ENCODE measurements at places on chromosomes 1 and 21.

GRCh38 chr1:31412205-31412604 lies 808 bp upstream of the SERINC2 start:
- DNase-seq = no peak

DNA sequence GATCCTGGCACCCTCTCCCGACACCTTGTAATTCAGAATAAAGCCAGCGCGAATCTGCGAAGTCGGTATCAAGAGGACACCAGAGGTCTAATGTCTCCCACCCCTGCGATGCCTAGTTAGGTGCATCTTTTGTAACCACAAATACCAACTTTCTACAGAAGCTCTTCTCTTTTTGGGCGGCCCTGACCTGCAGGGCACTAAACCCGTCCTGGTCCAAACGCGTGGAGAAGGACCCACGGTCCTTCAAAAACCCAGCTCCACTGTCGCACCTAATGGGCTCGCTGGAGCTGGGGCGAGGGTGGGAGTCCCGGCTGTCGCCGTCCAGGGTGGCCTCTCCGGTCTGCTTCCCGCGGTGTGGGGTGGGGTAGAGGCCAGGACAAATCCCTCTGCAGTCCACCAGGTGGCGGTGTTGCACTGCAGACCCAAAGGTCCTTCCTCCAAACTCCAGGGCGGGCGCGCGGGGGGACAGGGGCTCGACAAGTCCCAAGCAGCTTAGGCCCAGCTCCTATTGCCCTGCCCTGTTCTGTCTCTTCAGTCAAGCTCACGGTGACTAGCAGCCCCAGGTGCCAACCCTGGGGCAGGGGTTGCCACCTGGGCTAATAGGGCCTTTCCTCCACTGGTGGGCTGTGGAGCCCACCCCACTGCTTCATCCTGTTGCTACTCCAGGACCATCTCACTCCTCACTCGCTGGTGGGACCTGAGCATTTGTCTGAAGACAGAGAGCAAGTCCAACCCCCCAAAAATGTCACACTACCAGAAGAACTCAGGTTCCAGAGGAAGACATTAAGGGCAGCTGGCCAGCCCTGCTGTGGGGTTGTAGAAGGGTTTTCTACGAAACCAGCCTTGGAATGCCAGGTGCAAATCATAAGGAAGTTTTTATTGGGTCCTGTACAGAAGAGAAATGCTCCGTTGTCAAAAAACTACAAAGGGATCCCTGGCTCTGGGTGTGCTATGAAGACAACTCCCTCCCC lies 2.8 kb downstream of the HES3 start:
- DNase-seq = peak; percentile 83

DNA sequence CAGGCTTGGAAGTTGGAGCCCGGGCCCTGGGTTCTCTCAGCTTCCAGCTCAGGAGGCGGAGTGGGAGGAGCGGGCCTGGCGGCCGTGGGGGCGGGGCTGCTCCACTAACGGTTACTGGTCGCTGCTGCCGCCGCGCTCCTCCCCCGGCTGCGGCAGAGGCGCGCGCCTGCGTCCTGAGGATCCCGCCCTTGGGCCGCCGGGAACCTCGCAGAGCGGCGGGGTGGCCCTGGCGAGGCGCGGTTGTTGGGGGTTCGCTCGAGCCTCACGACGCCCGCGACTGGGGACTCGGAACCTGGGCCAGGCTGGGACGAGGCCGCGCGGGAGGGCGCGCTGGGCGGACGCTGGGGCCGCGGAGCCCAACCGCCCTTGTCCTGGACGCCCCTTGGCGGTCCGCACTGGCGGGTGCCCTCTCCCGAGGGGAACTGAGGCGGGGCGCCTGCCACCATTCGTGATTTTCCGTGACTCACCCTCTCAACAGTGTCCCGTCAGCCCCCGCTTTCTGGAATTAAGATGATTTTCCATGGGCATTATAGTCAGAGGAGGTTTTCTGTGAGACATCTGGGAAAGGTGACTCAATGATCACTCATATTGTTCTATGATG lies 34.1 kb downstream of the OR2G3 start:
- DNase-seq = peak; percentile 34

DNA sequence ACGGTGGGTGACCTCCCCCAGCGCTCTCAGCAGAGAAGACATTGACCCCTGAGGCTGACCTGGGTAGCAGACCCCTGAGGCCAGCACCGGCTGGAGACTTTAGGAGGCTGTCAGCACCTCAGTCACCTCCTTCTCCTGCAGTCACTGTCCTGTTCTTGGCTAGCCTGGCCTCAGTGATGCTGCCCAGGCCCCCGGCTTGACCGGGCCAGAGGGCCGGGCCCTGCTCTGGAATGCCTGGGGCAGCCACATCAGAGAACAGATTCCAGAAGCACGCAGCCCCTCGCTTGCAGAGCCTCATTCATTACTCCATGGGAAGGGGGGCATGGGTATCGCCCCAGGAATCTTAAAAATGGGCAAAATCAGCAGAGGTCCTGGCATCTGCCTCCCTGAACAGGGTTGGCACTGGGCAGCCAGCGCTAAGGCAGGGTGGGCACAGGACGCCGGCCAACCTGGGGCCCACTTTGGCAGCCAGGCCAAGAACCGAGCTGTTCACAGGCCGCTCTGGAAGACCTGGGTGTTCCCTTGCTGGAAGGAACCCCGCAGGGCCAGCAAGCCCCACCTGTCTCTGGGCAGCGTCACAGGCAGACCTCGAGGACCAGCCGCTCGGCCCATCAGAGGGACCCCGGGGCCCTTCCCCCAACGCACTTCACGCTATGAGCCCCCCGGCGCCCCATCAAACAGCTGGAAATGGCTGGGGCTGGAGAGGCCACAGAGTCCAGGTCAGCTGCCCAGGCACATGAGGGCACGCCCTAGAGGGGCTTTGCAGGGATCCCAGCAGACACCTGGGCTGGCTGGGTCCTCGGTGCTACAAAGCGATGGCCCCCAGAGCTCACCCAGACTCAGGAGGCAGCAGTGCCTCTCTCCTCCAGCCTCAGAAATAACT lies 45.1 kb downstream of the MEGF6 start:
- DNase-seq = no peak

DNA sequence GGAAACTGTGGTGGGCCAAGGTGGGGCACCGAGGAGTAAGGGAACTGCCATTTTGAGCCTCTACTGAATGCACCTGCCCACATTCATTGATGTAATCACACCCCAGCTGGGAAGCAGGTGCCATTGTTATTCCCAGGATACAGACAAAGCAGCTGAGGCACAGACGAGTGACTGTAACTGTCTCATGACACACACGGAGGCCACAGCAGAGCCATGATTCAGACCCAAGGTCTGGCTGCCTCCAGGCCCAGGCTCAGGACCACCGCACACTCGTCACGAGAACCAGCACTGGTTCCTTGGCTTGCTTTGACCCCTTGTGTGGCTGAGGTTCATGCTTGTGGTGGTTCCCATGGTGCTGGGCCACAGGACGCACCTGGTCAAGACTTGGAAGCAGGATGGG lies 45.6 kb upstream of the CLIC4 start:
- no peak for DNase-seq

DNA sequence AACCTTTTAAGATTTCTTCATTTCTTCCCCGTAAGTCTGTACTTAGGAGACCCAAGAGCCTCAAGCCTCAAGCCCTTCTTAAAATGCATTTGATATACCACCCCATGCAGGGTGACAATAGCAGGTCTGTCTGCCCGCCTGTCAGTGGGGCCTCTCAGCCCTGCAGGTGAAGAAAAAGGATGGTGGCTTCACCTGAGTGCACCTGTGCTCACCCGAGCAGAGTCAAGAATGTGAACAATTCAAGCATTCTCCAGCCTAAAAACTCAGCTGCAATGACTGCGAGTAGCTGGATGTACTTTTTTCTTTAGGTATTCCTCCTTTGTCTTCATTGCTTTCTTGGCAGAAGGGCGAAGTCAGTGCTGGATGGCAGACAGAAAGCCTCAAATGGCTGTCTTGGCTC lies 203.3 kb downstream of the LMX1A start:
- no peak for DNase-seq

DNA sequence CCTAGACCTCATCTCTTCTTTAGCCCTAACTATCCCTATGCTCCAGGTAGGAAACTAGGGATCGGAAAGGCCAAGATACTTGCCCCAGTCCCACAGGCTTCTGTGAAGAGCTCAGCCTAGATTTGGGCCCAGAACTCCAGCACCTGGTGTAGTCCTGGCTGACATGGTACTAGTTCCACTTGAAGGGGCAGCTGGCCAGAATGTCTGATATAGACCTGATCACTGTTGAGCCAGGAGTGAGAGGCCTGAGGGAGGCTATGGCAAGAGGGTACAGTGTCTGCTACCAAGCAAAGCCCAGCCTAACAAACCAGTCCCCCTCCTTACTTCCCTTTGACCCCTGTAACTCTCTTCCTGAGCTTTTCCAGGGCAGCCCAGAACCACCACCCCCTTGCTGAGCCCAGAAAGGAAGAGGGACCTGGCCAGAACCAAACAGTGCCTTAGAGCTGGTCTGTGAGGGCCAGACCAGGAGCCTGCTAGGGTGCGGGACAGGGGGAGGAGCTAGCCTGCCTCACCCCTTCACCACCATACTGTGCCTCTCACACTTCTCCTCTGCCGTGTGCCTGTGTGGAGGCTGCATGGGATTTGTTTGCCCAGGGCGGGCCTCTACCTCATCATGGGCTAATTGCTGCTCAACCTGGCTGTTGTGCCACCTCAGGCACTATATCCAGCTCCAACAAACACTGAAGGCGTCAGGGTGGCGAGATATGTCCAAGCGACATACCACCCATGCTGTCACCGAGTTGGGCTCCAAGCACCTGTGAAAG lies 10.9 kb downstream of the POMGNT1 start:
- DNase-seq = no peak

- peak; percentile 41 for DNase-seq
Measured at GRCh38 chr1:93629101-93630059, 52.3 kb downstream of the BCAR3 start.

DNA sequence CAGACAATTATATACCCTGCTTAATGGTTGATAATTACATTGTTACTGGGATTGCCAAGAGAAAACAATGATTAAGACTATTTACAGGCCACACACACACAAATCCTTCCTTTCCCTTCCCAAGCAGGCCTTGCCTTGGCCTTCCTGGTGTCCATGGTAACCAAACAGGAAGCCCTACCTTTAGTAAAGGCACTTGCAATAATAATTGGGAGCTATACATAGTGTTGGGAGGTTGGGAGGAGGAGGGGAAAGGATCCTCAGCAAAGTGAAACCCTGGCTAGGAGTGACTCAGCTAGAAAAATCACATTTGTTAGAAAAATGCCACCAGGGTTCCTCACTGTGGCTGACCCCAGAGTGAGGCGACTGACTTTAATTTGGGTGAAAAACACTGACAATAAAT lies 122.3 kb upstream of the ADAR start:
- DNase-seq = no peak

DNA sequence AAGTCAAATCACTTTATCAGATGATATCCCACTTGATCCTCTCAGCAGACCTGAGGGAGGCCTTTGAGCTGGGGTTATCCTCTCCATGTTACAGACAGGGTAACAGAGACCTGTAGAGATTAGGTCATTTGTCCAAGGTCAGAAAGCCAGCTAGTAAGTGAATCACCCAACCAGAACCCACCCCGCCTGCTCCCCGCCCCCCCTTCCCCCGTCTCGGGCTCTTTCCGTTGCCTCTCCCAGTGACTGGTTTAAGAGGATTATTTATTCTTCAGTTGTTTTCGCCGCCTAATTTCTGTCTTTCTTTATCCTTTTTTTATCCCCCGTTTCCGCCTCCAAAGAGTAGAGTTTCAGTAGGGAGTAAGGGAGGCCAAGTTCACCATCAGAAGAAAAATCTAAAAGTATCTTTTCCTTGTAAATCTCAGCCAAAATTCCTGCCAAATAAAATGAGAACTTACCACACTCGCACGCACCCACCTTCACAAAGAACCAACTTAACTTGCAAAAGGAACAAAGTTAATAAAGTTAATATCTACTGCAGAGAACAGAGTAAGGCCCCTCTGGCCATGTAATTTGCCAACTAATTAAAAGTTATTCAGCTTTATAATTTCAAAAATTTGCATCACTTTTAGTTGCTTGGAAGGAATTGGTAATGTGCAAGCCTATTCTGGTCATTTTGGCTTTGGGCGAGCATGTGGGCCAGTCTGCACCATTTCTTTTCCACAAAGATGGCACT lies 76.8 kb upstream of the TRABD2B start:
- DNase-seq = no peak

- no peak for DNase-seq
Measured at GRCh38 chr1:223223091-223223995, 80.3 kb upstream of the TLR5 start.

DNA sequence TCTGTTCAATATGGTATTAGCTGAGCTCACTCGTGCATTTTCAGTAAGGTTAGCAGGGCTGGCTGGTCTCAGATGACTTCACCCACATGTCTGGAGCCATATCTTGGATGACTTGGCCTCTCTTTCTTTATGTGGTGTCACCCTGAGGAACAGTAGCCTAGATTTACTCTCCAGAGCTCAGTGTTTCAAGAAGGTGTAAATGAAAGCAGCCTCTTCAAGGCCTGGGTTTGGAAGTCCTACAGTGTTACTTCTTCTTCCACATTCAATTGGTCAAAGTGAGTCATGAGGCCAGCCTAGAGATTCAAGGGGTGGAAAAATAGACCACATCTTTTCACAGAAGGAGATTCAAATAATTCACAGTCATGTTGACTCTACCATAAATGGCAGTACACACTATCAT lies 12.2 kb downstream of the VCAM1 start:
- no peak for DNase-seq

GRCh38 chr1:53306168-53306567 lies 21.7 kb downstream of the LRP8 start:
- DNase-seq = no peak

GRCh38 chr1:25624156-25624555 lies 7.6 kb downstream of the MAN1C1 start:
- peak; percentile 18 for DNase-seq

DNA sequence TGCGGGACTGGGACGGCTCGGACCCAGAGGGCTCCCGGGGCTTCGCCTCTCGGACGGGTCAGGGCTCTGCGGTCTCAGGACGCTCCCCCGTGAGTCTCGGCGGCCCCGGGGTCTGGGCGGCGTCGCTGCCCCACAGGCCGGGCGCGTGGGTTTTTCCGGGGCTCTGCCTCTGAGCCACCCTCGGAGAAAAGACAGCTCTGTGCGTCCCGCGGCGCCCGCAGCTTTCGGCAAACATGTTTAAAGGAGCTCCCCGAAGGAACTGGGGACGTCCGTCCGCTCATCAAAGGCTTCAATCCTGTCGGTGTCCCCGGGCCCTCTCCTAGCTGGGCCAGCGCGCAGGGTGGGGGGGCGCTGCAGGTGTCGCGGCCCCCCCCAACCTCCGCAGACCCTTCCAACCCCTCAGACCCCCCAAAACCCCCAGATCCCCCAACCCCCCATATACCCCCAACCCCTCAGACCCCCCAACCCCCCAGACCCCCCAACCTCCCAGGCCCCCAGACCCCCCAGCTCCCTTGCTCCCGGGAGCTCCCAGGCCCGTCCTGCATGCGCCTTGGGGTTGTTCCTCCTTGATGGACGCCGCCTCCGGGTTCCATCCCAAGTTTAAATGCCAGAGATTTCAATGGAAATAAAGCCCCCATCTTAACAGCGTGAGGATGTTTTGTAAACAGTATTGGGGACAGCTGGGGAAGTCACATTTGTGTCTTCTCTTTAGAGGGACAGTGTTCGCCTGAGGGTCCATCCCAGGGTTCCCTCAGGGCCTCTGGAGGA lies 996 bp upstream of the C1orf159 start:
- DNase-seq = peak; percentile 47

Measured in activated CD8-positive, alpha-beta memory T cell treated with anti-CD3 and anti-CD28 coated beads, Interleukin-2, amount 50 U/mL, for 4 hours (primary cell).